ENCODE measurements at places on chromosomes 4 and X.

DNA sequence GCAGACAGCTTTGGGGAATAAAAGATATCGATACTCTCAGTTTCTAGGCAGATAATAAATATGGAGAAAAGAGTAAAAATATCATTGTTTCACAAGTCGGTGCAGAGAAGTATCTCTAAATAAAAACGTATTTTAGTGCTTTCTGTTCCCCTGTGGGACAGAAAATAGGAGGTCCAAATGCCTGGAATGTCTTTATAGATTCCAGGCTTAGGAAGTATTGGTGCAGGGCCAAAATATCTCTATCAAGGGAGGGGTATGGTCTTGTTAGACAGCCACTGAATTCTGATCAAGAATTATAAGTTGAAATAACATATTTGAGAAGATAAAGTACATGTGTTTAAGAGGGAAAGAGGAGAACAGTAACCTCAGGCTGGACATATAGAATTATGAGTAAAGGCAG is 596.4 kb downstream of the PCDH18 start:
- no peak for DNase-seq

DNA sequence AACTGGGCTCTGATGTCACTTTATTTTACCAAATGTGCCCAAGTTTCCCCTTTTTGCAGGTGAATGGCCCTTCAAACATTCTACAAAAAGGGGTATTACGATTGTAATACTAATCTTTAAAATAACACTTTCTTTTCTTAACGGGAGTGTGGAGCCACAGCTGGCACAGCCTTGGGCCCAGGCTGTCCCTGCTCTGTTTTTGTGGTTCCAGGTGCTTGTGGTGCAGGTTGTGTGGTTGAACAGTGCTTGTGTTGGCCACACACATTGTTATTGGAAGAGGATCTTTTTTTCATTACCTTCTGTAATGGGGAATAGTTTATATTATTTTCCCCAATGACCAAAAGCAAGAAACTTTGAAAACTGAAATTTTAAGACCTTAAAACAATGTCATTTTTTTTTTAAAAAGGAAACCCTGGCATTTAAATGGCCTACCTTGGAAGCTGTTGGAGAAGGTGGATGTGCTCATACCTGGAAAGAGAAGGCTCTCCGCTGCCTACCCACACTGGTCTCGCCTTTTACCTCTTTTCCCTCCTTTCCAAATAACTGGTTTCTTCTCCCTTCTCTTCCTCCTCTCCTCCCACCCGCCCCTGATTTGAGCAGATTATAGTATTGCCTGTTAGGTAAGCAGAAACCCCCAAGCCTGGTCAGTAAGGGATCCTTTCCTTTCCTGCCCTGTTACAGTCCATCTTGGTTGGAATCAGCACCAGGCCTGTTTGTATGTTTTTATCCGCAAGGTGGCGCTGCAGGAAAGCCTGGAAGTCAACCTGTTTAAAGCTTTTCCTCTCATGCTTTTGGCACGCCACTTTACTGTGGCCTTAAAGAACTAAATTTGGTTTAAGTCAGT is 28.6 kb downstream of the HADH start:
- DNase-seq = peak; percentile 88

GRCh38 chr4:140851032-140851636 is 94.9 kb upstream of the TBC1D9 start:
- peak; percentile 84 for DNase-seq

DNA sequence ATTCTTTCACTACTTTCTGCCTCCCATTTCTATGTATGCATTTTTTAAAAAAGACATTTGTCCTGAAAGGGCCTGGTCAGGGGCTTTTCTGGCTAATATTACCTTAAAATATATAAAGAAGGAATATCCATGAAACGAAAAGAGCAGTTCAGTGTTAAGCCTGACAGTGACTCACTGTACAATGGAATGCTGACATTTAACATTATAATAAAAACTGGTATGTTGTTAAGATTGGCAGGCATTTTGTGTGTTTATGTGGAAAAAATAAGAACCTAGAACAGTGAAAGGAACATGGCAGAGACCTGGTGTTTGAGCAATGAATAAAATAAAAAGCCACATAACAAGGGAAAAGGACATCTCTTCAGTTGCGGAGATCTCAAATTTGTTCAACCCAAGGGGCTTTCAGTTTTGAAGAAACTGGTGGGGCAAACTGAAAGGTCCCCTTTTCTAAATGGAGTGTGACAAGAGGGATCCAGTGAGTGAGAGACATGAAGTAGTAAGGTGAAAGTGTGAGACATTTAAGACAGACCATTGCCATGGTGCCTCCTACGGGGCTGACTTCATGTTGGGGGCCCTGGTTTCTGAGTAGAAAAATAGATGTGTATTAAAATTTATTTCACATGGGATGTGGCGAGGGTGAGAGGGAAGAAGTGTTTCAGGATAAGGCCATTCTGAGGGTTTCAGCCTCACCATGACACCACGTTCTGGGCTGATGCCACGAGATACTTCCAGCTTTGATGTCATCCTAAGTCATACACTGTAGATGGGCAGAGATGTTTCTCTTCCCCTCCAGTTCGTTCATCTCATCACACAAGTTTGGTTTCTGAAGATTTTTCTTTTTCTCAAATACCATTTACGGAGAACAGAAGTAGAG is 324.9 kb downstream of the PPP3CA start:
- DNase-seq = no peak

GRCh38 chr4:61440321-61440720 is 240.2 kb downstream of the ADGRL3 start:
- no peak for DNase-seq

GRCh38 chr4:149048451-149049143 is 606.4 kb upstream of the NR3C2 start:
- no peak for DNase-seq

DNA sequence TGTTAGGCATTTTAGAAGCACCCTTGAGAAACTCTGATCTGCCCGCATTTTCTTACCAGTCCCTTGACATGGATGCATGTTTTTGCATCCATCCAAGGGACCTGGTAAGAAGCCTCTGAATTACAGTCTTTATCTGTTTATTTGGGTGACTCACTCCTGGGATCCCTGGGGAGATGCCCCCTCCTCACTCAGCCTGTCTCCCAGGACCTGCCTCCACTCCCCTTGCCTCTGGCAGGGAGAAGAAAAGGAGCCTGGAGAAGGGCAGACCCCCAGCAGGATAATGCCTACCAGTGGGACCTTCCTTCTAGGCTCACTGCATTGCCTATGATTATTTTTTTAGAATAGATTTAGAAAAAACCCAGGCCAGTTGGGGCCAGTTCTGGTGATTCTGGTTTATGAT is 329.4 kb downstream of the PTTG2 start:
- DNase-seq = no peak

DNA sequence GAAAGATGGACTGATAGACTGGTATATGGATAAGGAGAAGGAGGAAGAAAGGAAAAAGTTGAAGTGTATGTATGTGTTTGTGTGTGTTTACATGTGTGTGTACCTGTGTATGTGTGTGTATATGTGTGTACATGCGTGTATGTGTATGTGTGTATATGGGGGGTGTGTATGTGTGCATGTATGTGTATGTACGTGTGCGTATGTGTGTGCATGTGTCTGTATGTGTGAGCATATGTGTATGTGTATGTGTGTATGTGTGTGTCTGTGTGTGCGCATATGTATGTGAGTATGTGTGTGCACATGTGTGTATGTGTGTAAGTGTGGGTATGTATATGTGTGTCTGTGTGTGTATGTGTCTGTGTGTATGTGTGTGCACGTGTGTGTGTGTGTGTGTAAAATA is 101.5 kb upstream of the KLHL13 start:
- no peak for DNase-seq

- no peak for DNase-seq
Observed at GRCh38 chr4:122688529-122689140, 43.9 kb upstream of the BBS12 start.

- DNase-seq = peak; percentile 6
Observed at GRCh38 chrX:37995428-37995827, 10.9 kb upstream of the SYTL5 start.

DNA sequence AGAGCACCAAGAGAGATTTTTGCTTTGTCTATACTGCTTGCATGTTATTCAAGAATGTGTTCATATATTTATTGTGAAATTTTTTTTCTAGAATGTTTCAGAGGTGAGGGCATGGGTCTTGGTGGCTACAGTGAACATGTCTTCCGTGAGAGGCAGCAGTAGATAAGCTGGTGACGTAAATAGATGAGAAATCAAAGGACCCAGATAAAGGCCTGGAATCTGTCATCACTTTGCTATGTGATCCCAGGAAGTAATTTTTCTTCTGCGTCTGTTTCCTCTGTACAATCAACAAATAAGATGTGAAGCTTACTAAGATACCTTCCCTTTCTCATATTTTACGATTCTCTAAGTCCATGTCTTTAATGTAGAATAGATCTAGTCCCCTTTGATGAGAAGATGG is 129.1 kb downstream of the COL4A6 start:
- no peak for DNase-seq

- no peak for DNase-seq
Observed at GRCh38 chrX:110210417-110211139, 107.3 kb downstream of the AMMECR1 start.

GRCh38 chr4:11470438-11471045 is 41.8 kb upstream of the HS3ST1 start:
- DNase-seq = no peak

DNA sequence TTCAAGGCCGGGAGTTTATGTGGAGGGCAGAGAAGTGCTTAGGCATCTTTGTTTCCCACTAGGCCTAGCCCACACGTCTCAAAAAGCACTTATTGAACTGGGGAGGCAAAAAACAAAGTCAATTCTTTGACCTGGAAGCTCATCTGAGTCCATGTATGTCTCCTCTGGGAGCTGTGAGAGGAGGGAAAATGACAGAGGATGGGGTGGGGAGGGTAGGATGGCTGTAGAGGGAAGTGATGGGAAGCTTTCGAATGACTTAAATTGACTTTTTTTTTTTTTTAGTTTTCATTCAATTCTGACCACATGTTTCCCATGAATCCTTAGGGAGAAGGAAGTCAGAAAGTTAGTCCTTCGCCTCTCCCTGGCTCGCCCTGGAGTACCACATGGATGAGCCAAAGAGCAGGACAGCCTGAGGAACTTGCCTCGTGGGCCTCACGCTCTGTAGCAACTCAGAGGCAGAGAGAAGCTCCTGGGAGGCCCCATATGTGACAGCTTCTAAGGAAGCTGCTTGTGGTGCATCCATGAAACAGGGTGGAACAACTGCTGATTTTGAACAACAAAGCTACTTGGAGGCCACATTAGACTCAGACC is 45.0 kb downstream of the NHSL2 start:
- DNase-seq = no peak

- DNase-seq = no peak
Observed at GRCh38 chrX:106906361-106906760, 3.2 kb upstream of the RIPPLY1 start.

DNA sequence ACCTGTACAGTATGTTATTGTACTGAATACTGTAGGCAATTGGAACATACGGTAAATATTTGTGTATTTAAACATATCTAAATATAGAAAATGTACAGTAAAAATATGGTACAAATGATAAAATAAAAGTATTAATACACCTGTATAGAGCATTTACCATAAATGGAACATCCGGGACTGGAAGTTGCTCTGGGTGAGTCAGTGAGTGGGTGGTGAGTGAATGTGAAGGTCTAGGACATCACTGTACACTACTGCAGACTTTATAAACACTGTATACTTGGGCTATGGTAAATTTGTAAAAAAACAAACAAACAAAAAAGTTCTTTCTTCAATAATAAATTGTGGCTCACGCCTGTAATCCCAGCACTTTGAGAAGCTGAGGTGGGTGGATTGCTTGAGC is 52.4 kb upstream of the FHL1 start:
- no peak for DNase-seq

GRCh38 chr4:33386764-33387163 is 2666.6 kb downstream of the PCDH7 start:
- DNase-seq = peak; percentile 14

DNA sequence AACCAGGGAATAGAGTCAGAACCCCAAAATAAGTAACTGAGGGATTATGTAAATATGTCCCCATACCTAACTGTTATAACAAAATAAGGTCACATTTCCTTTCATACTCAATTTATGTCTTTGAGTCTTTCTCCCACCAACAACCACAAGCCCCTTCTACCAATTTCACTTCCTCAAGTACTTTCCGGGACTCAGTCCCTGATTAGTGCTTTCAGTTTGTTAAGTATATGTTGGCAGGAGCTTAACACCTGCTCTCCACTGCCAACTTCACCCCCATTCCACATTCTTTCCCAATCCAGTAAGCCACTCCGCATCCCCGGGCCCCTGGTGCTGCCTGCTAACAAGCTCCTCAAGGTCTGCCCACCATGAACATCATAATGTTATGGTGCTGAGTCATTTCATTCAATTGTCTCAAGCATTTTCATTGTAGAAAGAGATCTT is 71.3 kb upstream of the SPRY1 start:
- DNase-seq = peak; percentile 67

GRCh38 chr4:6681191-6681590 is 12.5 kb upstream of the S100P start:
- no peak for DNase-seq

- DNase-seq = no peak
Observed at GRCh38 chr4:169239221-169239905, 31.4 kb downstream of the SH3RF1 start.

DNA sequence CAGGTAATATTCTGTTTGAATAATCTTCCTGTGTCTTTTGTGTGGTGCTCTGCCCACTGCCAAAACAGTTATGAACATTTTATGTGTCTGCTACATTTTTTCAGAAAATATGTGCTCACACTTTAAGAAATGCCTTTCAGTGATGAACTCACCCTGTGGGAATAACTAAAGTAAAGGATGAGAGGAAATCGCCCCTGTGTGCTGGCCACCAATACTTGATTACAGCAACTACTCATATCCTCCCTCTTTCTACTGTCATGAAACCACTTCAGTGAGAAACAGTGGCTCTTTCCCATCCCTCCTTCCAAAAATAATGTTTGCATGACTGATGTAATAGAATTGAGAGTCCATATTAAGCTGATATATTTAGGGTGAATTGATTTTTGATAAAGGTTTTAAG is 900.9 kb downstream of the RAB28 start:
- no peak for DNase-seq

GRCh38 chr4:114310296-114310925 is 288.2 kb upstream of the UGT8 start:
- no peak for DNase-seq

DNA sequence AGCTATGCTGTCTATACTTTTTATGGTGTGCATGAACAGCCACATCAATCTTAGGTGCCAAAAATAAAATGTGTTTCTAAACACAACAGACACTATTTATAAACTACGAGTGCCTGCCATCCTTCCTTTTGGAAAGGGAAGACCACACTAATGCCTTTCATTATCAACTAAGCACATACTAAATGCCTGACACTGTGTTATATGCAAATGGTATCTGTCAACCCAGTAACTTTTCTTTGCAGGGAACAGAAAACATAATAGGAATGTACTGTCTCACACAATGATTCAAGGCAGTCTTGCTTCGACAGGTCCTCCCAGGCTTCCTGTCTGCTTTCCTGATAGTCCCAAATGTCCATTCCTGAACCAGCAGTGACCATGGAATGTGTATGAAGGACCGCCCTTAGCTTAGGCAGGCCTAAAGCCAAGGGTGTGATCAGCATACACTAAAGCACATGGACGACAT is 43.8 kb downstream of the ADGRA3 start:
- no peak for DNase-seq

DNA sequence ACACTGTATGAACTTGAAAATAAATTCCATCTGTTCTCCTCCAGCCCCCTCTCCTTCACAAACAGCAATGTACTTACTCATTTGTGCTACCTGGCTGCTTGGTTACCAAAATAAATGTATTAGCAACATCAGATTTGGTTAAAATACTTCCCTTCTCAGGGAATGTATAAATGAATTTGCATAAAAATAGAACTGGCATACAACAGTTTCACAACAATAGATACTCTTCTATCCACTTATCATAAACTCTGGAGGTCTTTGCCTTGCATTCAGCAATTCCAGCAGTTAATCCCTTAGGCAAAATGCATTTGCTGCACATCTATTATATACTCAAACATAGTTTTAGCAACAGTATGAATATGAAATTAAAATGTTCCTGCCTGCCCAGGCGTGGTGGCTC is 658.2 kb downstream of the CENPC start:
- no peak for DNase-seq
